ENCODE measurements at places on chromosomes 7 and 10.

- DNase-seq = no peak
Measured at GRCh38 chr10:49549640-49550346, 10.9 kb upstream of the ERCC6 start.

GRCh38 chr7:1580422-1581030, 10.7 kb upstream of the PSMG3 start:
- DNase-seq = no peak

DNA sequence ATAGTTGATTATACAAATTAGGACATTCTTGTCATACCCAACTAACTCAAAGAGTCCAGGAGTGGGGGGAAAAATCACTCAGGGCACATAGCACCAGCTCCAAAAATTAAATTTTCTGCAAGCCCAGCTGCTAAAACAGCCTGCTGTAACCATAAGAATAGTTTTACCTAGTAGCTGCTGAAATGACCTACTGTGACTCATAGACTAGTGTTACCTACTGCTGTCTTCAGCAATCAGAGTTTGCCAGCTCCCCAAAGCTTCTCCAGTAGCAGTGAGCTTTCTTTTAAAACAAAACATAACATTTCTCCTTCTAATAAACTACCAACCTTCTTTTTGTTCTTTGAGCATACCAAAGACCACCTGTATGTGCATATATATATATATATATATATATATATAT, 4.2 kb upstream of the ARHGAP12 start:
- no peak for DNase-seq

- no peak for DNase-seq
Measured at GRCh38 chr10:38146579-38147333, 52.6 kb downstream of the ZNF37A start.

DNA sequence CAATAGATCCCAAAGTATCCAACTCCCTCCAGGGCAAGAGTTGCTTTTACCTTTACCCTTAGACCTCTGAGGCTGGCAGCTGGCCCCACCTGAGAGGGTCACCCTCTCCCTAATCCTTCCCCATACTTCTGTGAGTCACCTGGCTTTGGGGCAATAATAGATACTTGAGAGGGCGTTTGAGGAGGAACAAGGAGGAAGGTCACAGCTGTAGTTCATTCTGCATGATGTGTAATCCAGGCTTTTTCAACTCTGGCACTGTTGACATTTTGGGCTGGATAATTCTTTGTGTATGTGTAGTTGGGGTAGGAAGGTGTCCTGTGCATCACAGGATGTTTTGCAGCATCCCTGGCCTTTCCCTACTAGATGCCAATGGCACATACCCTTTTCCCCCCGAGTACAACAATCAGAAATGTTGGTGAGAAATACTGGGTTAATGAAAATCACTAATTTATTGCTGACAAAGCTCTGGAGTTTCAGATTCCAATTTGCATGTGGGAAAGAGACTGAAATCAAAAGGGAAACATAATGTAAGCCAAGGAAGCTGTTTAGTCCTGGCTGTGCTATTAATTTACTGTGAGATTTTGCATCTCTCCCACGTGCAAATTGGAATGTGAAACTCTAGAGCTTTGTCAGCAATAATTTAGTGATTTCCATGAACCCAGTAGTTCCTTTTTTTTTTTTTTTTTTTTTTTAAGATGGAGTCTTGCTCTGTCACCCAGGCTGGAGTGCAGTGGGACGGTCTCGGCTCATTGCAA, 3.6 kb downstream of the BLVRA start:
- DNase-seq = no peak

DNA sequence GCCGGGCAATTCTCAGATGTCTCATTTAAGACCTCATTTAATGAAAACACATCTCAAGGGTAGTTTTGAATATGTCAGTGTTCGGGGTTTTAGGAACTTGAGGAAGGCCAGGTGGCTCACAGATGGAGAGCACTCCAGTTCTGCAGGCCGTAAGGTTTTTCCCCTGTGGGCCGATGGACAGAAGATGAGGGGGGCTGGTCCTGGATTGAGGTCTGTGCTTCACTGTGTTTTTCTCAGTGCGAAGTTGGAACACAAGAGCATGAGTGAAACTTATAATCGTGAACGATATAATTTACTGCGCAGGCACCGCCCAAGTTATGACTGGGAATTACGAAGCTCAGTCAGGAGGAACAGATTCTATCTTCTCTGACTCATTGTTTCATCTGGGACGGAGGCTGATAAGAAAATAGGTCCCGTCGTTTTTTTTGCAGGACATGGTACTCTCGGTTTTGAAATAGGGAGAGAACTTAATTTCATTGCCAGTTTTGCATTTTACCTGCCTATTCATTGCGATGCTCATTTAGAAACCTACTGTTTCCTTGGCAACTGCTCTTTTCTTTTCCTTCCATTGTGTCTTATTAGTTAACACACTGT, 591.0 kb upstream of the PFKP start:
- no peak for DNase-seq

DNA sequence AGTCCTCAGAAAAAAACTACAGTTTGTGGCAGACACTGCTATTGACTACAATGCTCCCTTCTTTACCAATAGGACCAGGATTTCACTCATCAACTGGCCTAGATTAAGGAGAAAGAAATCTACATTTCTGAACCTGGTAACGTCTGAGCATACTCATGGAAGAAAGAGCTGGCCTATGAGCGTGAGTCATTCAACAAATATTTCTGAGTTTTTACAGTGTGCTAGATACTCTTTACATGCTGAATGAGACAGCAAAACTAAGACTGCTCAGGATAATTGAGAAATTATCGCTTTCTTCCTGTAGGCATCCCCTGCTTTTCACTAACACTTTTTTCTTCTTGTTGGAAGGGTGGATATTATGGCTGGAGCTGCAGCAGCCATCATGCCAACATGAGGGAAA, 609.7 kb downstream of the TNS3 start:
- DNase-seq = peak; percentile 74

GRCh38 chr10:108049668-108050067, 885.2 kb upstream of the SORCS1 start:
- DNase-seq = no peak

DNA sequence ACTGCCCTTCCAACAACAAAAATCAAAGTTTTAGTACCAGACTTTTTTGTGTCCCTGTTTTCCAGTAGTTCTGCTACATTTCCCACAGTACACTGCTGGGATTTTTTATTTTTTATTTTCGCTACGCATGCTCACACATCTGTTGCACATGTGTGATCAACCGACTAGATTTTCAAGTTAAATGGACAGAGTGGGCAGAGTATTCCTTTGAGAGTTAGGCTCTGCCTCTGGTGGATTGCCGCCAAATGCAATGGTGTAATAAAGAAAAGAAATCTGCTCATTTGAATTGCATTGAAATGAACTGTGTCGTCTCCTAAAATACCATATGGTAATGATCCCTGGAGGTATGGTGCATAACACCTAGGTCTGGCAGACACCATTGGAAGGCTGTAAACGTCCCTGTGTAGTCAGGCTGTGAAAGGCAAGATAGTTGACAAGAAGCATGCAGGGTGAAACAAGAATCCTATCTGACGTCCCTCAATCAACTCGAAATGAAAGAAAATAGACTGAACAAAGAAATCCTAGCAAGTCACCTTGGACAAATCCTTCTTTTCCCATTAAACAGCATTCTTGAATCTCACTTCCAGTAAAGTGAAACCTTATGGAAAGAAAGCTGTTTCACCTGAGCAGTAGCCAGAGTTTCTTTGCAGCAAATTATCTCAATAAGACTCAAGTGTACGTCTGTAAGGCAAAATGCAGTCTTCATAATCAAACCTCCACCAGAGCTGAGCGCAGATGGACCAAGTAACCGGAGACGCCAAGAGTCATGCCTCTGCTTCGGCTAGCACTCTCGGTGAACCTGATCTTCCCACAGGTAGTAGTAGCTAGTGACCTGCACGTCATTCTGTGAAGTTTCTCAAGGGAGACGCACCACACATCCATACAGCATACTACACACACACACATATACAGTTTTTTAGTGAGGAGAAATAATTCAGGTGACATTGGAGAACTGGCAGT, 357.3 kb downstream of the CRPPA start:
- no peak for DNase-seq

GRCh38 chr7:38481401-38481800, 149.8 kb downstream of the AMPH start:
- DNase-seq = no peak

GRCh38 chr7:2376351-2377154, 21.9 kb downstream of the EIF3B start:
- no peak for DNase-seq

DNA sequence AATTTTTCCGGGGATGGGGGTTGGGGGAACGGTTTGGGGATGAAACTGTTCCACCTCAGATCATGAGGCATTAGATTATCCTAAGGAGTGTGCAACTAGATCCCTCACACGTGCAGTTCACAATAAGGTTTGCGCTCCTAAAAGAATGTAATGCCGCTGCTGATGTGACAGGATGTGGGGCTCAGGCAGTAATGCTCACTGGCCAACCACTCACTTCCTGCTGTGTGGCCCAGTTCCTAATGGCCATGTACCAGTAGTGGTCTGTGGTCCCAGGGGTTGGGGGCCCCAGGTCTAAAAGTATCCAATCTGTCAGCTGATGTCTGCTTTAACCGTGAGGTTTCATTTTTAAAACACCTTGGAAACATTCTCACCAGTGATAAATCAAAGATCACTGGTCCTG, 2.2 kb downstream of the STN1 start:
- no peak for DNase-seq

- no peak for DNase-seq
Measured at GRCh38 chr10:78420946-78421735, 387.5 kb downstream of the RPS24 start.

DNA sequence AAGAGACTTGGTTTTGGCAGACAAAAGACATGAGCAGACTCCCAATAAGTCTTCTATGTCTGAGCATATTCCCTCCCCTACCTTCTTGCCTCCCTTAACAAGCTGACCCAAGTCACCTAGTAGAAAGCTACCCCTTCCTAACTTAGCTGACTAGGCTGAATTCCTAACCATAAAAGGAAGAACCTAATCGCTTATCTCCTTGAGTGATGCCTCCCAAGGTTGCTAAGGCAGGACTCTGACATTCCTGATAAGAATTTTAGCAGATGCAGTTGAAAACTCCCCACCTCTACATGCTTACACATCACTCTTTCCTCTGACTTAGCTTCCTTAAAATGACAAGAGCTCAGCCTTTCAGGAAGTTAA, 704.7 kb upstream of the MBL2 start:
- DNase-seq = no peak

DNA sequence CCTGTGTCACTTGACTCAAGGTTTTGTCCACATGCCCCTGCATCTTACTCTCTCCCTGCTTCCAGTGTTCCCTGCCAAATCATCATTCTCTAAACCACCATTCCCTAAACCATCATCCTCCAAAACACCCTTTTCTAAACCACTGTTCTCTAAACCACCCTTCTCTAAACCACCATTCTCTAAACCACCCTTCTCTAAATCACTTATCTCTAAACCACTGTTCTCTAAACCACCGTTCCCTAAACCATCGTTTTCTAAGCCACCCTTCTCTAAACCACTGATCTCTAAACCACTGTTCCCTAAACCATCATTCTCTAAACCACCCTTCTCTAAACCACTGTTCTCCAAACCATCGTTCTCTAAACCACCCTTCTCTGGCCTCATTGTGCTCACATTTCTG, 142.1 kb downstream of the CXCL12 start:
- no peak for DNase-seq

- peak; percentile 59 for DNase-seq
Measured at GRCh38 chr7:74289018-74289658, at the start of gene CLIP2. Gene CLIP2, plus strand, starts transcription at chr7:74289407. Its CDS starts 28,140 bp downstream, at chr7:74317547.

DNA sequence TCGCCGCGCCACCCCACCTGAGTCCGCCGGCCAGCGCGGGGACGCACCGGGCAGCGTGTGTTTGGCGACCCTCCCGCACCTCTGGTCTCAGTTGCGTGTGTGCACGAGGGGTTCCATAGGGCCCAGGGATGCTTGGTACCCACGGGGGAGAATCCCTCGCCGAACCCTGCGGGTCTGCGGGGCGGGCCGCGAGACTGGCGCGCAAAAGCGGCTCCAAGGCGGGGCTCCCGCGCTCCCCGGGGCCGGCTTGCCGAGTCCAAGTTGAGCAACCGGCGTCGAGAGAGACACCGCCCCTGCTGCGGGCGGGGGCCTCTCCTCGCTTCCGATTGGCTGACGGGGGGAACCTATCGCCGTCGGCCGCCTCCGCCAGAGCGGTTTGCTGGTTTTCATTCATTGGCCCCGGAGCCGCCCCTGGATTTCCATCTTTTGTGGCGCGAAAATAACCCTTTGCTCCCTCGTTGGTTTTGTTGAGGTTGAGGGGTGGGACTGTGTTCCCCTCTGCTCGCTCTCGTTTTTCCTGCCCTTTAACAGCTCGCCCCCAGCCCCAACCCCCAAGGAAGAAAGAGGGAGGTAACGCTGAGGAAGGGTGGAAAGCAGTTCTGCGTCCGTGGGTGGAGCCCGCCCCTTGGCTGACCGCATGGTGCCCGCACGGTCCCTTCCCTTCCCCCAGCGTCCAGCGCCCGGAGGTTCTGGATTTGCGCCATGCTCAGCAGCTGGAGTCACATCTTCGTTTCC, 4.0 kb upstream of the IGF2BP3 start:
- peak; percentile 92 for DNase-seq

GRCh38 chr7:25665903-25666670, 437.8 kb upstream of the NPVF start:
- no peak for DNase-seq

DNA sequence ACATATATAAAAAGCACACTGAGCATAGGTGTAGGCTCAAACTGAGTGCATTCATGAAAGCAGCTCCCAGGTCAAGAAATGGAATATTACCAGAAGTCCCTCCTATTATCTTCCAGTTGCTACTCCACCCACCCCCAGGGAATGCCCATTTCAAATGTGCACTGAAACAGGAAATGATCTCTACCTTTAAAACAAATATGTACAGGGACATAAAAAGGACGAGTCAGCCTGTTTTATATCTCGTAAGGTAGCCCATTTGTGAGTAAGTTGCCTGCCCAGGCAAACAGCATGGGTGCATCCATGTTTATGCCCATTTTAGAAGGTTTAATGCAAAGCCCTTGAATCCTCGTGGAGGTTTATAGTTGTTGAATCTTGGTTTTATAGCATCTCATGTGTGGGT, 10.4 kb downstream of the FFAR4 start:
- DNase-seq = no peak

DNA sequence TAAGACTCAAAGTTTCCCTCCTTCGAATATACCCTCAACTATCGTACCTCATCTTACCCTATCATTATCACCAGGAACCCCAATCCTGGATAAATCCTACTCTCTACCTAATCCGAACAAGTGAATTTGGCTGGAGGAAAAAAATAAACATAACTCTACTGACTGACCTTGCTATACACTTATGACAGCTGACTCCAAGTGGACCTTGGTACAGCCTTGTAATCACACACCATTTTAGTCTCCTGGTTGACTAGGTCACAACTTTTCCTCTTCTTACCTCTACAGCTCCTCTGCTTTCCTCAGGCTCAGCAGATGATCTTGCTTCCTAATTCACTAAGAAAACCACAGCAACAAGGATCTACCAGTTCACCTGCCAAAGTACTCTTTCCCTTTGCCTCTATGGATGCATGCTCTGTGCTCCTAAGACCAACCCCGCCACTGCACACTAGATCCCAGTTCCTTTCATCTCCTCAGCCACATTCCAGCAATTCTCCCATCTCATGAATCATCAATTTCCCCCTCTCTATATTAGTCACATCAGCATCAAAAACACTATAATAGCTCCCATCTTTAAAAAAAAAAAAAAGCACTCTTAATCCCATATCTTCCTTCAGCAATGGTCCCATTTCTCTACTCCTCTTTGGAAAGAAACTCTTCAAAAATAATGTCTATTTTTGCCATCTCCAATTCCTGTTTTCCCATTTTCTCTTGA, 35.5 kb downstream of the COA1 start:
- peak; percentile 79 for DNase-seq
